RPMI8226 (cell line): ENCODE measurements at places on chromosomes 16 and 17.

DNA sequence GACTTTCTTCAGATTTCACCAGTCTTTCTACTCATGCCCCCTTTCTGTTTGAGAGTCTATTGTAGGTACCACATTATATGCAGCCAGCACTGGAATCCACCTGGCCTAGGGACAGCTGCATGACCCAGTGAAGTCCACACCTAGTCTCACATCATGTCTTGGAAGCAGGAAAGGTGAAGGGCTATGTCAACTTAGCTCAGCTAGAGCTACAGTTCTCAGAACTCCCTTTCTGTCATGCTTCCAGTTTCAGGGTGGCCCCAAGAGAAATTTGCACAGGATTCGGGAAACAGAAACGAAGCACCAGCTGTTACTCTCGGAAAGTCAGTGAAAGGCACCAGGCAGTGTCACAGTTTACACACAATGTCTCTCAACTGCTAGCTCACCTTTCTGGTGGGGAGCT is 51.6 kb upstream of the NLRP1 start:
- no peak for DNase-seq

DNA sequence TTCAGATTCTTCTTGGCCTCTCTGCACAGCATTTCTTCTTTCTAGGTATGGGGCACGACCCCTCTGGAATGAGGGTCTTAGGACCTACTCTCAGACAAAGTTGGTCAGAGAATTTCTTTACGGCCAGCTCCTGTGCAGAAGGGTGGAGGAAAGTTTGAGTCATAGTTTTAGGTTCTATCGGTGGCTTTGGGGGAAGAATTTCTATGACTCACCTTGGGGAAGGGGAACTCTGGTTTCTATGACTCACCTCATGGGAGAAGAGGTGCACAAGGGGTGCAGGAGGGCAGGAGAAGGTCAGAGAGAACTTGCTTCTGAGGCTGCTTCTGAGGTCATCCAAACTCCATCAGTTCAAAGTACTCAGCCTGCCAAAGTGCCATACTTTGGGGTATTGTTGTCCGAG is 2.5 kb upstream of the ABCC12 start:
- DNase-seq, result peak; percentile 27

GRCh38 chr17:12826431-12826830 is 37.1 kb downstream of the ARHGAP44 start:
- no peak for DNase-seq

- no peak for DNase-seq
Observed at GRCh38 chr16:66120656-66121055, 245.8 kb upstream of the CDH5 start.

GRCh38 chr17:77449908-77450741 is 309.4 kb downstream of the SEC14L1 start:
- DNase-seq, result no peak
